ENCODE measurements at places on chromosomes 3 and 15. TPM values are rescaled to one million over a fixed set of nuclear protein-coding genes. Genes with fewer than 3 reads are reported as not detected.

GRCh38 chr15:59723687-59724346 lies 34.7 kb upstream of the BNIP2 start:
- DNase-seq, result no peak

DNA sequence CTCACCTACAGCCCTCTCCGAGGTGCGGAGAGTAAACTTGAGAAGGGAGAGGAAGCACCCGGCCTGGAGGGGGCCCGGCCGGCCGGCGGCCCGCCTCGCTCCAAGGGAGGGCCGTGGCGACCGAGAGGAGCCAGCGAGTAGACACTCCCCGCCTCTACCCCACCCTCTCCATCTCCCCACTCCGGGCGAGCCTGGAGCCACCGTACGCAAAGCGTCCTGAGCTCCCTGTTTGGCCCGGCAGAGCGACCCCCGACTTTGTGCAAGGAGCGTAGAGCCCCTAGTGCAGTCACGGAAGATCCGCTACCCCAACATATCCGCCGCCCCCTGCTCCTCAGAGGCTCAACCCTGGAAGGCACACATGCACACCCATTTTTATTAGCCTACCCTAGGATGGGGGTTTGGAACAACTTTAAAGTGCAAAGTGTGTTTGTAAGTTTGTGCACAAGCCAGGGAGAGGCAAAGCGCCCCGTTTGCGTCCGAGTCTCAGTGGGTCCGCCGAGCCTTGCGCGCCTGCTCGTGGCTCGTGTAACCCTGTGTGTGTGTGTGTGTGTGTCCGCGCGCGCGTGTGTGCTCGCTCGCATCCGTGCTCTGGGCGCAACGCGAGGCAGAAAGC lies 508 bp upstream of the SMAD6 start:
- no peak for DNase-seq

- DNase-seq, result no peak
These were observed 357.8 kb upstream of the TBL1XR1 start for GRCh38 chr3:177554895-177555759.

DNA sequence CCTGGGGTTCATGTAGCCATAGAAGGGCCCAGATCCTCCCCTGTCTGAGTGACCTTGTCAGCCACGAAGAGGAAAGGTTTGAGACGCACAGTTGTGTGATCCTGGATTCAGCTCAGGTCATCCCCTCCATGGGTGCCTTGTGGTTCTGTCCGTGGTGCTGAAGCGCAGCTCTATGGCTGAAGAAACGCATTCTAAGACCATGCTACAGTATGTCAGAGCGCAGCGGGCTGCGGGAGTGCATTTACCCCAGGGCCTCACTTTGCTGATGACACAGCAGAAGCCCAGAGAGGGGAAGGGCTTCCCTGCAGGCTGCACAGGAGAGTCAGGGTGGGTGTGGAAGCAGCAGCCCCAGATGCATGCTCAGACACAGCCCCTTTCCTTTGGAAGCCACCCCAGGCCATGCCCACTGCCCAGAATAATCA lies 68.8 kb upstream of the IQSEC1 start:
- peak; percentile 7 for DNase-seq

GRCh38 chr3:172516318-172517214 lies 6.7 kb downstream of the TNFSF10 start:
- DNase-seq, result peak; percentile 92

The SCN5A gene
- polyA plus RNA-seq, result 0.24 TPM

The PPP1R14D gene
- polyA plus RNA-seq, result not detected

The ZBED2 gene
- polyA plus RNA-seq, result 120 TPM

The RPL15 gene
- 3,406 TPM for polyA plus RNA-seq

The LTF gene
- not detected for polyA plus RNA-seq

The DPPA2 gene
- polyA plus RNA-seq, result not detected

The BTD gene
- 18.5 TPM for polyA plus RNA-seq

The SNTN gene
- polyA plus RNA-seq, result not detected

The BSN gene
- under 0.01 TPM for polyA plus RNA-seq

The OIP5 gene
- polyA plus RNA-seq, result 9.8 TPM
